ENCODE measurements at places on chromosomes 7 and 10.

- DNase-seq = no peak
Observed at GRCh38 chr10:99403674-99404073, 26.8 kb downstream of the GOT1 start.

GRCh38 chr7:125396466-125397151 lies 467.0 kb upstream of the POT1 start:
- no peak for DNase-seq

DNA sequence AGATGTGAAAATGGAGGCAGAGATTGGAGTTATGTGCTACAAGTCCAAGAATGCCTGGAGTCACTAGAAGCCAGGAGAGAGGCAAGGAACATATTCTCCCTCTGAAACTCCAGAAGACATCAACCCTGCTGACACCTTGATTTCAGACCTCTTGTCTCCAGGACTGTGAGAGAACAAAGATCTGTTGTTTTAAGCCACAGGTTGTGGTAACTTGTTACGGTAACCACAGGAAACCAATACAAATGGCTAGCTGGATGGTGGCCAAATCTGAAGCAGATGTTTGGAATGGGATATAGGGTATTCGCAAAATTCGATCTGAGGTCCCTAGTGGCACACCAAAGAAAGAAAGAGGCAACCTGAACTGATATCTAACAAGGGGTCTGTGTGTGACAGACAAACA lies 129.0 kb downstream of the HERPUD2 start:
- no peak for DNase-seq

DNA sequence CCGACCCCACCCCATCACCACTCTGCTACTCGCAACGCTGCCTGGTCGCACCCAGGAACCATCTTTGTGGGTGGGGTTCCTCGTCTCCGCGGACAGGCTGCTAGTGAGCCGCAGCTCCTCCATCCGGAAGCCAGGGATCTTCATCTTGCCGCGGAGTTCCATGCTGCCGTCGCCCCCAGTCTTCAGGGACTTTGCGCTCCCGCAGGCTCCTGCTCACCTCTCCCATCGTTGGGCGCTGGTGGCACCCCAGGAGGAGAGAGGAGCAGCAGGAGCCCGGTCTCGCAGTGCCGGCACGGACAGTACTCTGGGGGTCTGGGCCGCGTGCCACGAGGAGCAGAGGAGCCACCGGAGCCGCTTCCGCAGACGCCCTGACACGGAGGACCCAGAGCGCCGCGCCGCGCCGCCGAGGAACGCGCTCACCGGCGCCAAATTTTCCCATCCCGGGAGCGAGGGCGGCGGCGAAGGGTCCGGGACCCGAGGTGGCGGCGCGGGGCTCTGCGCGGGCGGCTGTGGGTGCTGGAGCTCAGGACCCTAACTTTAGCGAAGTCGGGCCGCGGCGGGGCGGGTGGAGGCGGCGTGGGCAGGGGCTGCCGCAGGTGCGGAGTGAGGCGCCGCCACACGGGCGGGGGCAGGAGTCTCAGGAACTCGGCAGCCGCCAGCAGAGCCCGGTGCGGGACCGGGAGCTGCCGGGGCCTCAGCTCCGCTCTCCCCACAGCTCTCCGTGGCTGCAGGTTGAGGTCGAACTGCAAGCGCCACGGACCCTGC lies 750.1 kb upstream of the SORCS1 start:
- no peak for DNase-seq

GRCh38 chr7:90298145-90299038 lies 22.7 kb downstream of the FAM237B start:
- no peak for DNase-seq

DNA sequence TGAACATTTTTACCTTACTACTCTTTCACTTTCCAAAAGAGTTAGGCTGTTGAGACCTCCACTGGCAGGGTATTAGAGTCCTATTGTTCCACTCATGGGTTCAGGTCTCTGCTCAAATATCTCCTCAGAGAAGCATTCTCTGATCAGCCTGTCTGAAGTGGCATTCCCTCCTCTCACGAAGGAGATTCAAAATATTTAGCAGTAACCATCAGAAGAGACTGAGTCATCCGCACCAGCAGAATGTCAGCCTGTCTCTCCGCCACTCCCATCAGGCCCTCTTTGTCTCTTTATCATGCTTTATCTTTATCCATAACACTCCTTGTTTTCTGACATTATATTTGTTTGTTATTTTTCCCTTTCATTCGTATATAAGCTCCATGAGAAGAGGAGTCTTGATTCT lies 79.1 kb downstream of the AASS start:
- no peak for DNase-seq

DNA sequence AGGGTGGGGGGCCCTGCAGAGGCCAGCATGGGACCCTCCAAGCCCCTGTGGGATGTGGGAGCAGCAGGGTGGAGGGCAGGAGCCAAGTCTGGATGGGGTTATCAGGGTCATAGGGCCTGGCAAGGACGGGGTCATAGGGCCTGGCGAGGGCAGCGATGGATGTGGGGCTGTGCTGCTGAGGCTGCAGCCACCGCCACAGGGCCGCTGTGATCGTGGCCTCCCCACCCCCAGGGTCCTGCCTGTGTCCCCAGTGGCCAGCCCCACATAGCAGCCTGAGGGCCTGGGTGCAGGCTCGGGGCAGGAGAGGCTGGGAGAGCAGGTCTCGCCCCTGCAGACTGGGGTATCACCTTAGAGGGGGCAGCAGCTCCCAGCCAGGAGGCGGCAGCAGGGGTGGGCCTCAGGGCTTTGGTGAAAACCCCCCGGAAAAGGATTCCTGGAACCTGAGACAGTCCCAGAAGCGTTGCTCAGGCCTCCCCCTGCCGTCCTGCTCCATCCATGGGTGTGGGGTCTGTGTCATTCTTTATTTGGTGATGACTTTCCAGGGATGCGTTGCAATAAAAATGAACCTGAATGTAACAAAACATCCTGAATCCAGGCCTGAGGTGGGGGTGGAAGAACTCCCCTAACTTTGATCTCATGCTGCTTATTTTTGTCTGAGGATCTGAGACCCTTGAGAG lies 107.3 kb upstream of the SHH start:
- DNase-seq = peak; percentile 32
